RPMI7951 (cell line): ENCODE measurements at places on chromosomes 7 and 10.

DNA sequence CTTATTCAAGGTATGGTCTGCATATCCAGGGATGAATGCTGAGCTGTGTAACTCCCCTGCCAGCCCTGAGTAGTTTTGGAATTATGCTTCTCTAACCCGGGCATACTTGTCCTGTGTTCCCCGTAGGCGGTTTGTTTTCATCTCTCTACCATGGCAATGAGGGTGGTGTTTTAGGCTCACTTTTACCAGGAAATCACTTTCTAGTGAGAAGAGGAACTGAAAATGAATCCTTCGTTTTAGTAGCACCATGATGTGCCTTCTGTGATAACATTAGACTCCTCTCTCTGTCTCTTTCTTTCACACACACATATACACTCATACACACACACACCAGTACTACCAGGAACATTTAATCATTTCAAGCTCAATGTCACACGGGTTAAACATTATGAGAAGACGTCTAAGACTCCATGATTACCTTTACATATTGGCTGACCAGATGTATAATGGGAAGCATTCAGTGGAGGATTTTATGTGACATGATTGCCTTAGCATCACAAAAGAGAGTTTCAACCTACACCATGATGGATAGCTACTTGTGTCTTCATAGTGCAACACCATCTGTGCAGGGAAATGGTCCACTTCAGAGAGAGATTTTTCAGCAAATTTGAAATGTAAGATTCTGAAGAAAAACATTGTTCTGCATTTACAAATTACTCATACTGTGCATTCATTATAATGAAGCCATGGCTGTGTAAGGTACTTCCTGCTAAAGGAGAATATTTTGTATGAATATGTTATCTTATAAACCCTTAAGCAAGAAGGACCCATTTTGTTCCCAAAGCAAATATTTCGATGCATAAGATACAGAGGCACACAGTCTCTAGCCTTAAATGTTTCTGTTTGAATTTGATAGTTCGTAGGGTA, 31.0 kb upstream of the PFKP start:
- no peak for DNase-seq

DNA sequence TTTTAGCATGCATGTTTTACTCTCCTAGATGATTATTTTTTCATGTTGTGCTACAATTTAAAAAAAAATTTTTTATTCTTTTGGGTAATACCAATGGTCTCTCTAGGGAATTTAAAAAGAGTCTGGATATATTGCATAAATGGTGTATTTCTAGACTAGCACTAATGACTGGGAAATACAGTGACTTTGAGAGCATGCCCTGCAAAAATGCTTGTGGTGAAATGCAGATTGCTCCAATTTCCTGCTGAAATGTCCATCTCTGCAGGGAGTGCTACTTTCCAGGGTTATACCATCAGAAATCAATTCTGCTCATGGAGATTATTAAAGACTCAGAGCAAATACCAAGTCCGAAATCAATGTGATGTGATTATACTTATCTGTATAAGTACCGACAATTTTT, 186.1 kb downstream of the PRKG1 start:
- DNase-seq: no peak

DNA sequence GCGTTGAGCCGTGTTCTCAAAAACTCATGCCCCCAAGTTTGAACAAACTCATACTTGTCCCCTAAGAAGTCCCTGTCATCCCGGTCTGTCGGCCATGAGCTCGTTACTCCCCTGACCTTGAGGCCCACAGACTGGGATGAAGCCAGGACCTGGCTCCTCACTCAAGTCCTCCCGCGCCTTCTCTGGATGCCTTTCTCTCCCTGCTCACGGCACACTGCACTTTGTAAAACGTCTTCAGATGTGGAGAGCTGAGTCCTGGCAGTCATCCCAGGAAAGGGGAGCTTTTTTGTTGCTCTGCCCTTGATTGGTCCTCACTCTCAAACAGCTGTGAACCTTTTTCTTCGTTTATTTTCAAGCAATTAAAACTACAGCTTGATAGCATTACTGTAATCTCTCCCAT, 110.8 kb downstream of the JAZF1 start:
- DNase-seq: peak; percentile 57

- no peak for DNase-seq
These were observed 9.5 kb downstream of the VTI1A start for GRCh38 chr10:112456533-112456932.

GRCh38 chr10:70931168-70931815, 42.9 kb upstream of the PCBD1 start:
- DNase-seq: peak; percentile 57

DNA sequence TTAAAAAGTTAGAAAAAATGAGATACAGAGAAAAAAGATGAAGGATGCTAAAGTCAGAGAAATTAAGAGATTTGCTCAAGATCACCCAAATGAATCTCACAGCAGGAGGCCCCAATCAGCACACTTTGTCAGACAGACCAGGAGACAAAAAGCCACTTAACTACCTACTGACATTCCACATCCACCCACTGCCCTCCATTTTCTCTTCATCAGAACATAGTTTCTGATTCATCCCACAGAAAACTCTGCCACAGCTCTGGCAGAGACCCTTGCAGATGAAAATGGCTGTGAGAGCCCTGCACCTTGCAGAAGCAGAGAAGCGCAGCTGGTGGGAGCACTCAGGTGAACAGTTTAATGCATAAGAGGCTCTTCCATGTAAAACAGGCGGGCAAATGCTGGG, 26.6 kb downstream of the DGKI start:
- no peak for DNase-seq

GRCh38 chr7:44210107-44210506, 9.3 kb downstream of the YKT6 start:
- no peak for DNase-seq

DNA sequence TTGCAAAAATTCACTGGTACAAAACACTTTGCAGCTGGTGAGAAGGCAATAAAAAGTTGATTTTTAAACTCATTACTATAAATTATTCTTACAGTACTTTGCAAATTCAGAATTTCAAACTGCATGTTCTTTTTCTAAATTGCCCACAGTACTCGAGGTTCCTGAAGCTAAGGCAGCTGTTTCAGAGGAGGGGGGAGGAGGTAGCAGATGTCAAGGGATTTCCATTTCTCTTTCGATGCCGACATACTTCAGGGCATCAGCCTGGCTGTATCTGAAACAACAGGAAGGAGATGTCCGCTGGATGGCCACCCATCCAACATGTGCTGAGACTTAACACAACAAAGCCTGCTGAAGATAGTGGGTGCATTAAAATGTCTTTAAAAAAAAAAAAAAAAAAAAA, 76.7 kb downstream of the EZH2 start:
- no peak for DNase-seq

GRCh38 chr7:17965603-17966002, 25.3 kb upstream of the SNX13 start:
- DNase-seq: peak; percentile 19

GRCh38 chr10:103696094-103696410, 159.3 kb downstream of the SH3PXD2A start:
- no peak for DNase-seq

- no peak for DNase-seq
These were observed 30.1 kb downstream of the INSIG1 start for GRCh38 chr7:155327590-155328320.

GRCh38 chr10:132632851-132633684, 95.5 kb downstream of the INPP5A start:
- no peak for DNase-seq
